Erythroblast (primary cell): ENCODE measurements at places on chromosomes 3 and 15.

DNA sequence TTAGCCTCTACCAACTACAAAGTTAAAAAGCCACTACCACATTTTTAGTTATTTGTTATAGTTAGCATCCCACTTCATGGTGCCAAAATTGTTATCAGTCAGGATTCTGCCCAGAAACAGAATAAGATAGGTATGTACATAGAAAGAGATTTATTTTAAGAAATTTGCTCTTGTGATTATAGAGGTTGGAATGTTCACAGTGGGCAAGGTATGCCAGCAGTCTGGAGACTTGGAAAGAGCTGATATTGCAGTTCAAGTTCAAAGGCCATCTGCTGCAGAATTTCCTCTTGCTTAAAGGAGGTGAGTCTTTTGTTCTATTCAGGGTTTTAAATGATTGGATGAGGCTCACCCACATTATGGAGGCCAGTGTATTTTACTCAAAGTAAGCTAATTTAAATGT, 143.8 kb upstream of the POU1F1 start:
- no peak for DNase-seq

- no peak for DNase-seq
These were observed 31.6 kb upstream of the ATP1B3 start for GRCh38 chr3:141844812-141845211.

DNA sequence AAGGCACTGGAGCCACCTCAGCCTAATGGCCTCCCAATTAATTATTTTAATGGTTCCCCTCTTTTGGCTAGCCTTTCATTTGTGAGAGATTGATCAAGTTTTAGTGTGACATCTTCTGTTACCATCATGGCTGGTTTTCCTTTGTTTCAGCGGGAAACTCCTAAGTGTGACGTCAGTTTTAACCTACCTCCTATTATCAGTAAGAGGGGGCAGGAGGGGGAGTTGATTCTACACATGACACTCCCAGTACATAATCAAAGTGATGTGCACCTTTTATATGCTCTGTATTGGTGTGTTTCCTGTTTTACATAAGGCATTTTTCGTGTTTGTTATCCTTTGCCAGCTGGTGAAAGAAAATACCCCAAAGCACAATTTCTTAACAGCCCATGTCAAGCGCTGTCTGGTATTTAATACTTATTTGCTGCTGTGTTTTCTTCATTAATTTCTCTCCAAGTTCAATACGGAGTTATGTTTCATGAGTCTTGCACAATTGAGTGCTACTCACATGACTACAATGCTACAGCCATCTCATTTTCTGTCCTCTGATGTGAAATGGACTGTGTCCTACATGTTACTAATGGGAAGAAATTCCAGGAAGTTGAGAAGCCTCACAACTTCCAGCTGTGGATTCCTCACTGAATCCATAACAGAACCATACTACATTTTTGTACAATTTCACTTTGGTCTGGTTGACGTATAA, 52.2 kb upstream of the POLR2M start:
- DNase-seq: no peak

DNA sequence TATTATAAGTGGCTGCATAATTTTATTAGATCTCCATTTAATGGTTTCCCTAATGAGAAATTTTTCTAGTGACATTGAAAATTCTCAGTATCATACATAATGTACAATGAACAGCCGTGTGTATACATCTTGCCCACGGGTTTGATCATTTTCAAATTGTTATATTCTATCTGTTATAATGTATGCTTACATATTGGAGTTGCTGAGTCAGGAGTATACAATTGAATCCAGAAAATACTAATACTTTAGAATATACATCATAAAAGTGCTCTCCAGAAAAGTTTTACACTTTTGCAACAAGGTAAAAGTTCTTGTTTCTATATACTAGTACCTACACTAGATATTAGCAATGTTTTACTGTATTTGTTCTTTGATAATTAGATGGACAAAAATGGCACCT, 82.8 kb downstream of the SPATA16 start:
- no peak for DNase-seq

- no peak for DNase-seq
These were observed 49.9 kb downstream of the CLEC3B start for GRCh38 chr3:45075821-45076625.

DNA sequence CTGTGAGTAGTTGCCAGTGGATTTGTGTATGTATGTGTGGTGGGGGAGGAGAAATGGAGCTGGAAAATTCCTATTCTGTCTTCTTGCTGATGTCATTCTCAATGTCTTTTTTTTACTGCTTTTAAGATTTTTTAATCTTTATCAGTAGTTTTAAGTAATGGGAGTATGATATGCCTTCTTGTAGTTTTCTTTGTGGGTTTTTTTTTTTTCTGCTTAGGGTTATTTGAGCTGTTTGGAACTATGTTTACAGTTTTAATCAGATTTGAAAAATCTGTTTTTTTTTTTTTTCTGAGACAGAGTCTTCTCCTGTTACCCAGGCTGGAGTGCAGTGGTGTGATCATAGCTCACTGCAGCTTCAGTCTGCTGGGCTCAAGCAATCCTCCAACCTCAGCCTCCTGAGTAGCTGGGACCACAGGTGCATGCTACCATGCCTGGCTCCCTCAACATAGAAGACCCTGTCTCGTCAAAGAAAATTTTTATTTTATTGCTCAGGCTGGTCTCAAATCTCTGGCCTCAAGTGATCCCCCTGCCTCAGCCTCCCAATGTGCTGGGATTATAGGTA, 37.1 kb downstream of the RPL39L start:
- no peak for DNase-seq

DNA sequence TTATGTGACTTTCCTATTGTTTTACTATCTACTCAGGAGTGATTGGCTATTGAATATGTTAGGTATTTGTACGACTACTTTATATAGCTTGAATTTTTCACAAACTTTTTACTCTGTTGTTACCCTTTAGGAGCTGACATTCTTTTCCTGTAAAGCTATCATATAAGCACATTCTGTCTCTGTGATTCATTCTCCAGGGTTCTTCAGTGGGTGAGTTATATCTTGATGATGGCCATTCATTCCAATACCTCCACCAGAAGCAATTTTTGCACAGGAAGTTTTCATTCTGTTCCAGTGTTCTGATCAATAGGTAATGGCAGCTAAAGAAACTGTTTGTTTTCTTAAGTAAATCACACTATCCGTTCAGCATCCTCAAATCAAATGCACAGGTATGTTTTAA, 10.1 kb upstream of the CAPN3 start:
- DNase-seq: no peak

DNA sequence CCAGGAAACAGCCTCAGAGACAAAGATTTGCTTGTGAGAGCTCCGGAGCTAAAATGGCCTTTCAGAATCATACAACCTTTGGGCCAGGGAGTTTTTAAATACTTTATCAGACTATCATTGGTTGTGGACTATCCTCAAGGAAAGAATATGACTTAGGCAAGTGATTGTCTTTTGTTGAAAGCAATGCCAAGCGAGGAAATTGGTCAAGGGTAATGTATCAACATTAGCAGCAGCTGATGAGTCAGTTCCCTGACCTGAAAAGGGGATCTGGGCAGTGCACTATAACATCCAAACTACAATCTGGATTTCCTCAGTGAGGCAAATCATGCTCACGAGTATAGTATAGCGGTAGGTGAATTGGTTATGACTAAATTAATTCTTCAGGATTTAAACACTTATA, 303.6 kb downstream of the LSAMP start:
- DNase-seq: no peak

GRCh38 chr3:138694287-138695007, 85.9 kb downstream of the FAIM start:
- DNase-seq: no peak

- no peak for DNase-seq
These were observed 236.1 kb downstream of the RORA start for GRCh38 chr15:60993008-60993407.

GRCh38 chr3:107524841-107525643, 2.3 kb downstream of the BBX start:
- peak; percentile 67 for DNase-seq

DNA sequence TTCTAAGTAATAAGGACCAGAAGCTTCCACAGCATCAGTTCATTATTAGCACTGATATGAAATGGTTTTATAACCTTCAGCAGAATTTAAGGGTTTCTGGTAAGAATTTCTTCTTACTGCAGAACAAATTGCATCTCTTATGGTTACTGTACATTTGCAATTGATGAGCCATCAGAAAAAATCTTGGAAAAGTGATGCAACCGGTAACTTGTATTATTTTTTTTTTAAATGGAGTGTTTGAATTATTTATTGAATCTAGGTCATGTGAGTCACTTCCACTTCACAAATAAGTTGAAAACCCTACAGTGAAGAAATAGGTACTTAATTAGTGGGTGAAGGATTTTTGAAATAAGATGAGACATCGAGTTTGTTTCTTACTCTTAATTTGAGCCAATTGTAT, 786.0 kb downstream of the TUSC7 start:
- no peak for DNase-seq

GRCh38 chr15:69457304-69458280, 5.0 kb downstream of the RPLP1 start:
- DNase-seq: no peak

DNA sequence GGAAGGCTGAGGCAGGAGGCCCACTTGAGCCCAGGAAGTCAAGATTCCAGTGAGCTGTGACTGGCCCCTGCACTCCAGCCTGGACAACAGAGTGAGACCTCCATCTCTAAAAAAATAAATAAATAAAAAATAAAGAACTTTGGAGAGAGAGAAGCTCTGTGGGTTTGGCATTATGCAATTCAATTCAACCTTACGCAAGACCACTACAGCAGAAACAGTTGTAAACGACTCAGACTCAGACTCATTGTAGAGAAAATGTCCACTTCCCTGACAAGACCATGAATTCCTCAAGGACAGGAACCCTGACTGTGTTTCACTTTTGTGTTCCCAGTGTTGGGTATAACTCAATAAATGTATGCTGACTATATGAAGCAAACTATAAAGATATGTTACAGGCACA, 90.3 kb upstream of the C3orf80 start:
- no peak for DNase-seq

- peak; percentile 63 for DNase-seq
These were observed 54.3 kb downstream of the OXNAD1 start for GRCh38 chr3:16319307-16319706.
